ENCODE measurements at places on chromosomes 2 and 18.

- no peak for DNase-seq
Observed at GRCh38 chr2:221708902-221709301, 136.8 kb upstream of the EPHA4 start.

DNA sequence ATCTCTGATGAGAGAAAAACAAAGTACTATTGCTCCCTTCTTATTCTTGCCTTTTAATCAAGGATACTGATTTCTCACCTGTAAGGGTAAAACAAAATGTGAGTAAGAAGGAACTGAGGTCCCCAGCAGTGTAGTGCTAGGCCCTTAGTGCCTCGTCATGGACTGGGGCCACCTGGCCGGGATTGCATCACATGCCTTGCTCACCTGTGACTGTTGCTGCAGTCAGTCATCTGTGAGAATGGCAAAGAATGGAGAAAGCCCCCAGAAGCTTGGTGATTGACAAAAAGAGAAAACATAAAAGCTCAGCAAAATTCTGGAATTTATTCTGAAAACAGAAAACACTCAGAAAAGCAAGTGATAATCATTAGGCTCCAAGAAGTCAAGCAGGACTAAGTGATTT is 63.4 kb downstream of the SPATS2L start:
- DNase-seq: no peak

GRCh38 chr2:99256677-99257076 is 1.2 kb upstream of the LYG2 start:
- DNase-seq: no peak

DNA sequence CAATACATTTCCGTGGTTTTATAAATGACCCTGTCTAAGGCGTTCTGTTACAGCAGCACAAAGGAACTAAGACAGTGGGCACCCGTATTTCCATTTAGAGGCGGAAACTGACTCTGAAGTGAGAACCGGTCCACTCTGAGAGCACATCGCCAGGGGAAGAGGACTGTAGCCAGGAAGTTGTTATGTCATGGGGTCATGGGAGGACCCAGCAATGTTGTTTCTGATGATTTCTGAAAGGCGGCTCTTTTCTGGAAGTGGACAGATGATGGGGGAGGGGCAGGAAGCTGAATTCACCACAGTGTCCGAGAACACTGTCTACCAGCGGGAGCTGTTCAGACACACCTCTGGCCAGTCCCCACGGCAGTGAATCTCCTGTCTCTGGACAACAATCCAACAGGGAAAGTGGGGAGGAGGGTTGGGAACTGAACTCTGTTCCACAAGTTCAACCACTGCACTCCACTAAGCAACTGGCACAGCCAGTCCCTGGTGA is 2.1 kb upstream of the LRRFIP1 start:
- DNase-seq: no peak

- DNase-seq: no peak
Observed at GRCh38 chr18:23539911-23540525, 36.7 kb downstream of the RMC1 start.

GRCh38 chr2:38500283-38500634 is 102.5 kb downstream of the HNRNPLL start:
- no peak for DNase-seq

- DNase-seq: no peak
Observed at GRCh38 chr2:206855585-206856433, 83.5 kb upstream of the CPO start.

DNA sequence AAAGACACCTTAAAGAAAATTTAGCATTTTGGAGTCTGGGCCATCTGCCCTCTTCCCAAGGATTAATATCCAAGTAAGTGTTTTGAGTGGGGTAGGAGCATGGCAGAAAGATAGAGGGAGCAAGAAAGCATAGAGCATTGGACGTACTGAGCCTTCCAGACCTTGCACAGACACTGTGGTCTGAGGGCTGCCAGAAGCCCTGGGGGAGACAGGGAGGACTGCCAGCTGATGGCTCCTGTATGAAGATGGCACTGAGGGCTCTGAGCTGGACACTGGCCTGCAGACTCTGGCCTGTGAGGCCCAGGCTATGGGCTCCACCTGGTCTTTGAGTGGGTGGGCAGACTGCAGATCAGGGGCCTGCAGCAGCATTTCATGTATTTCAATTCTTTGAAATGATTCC is 2.9 kb upstream of the PKDCC start:
- no peak for DNase-seq

GRCh38 chr2:106362789-106363188 is 105.4 kb downstream of the RGPD3 start:
- DNase-seq: no peak

Data from CD8-positive, alpha-beta T cell (primary cell).